ENCODE measurements at places on chromosomes 7 and 10.

- DNase-seq = no peak
Observed at GRCh38 chr7:77395626-77396025, 20.5 kb downstream of the GSAP start.

GRCh38 chr7:100369105-100369504 lies 4.2 kb upstream of the PILRA start:
- DNase-seq = no peak

DNA sequence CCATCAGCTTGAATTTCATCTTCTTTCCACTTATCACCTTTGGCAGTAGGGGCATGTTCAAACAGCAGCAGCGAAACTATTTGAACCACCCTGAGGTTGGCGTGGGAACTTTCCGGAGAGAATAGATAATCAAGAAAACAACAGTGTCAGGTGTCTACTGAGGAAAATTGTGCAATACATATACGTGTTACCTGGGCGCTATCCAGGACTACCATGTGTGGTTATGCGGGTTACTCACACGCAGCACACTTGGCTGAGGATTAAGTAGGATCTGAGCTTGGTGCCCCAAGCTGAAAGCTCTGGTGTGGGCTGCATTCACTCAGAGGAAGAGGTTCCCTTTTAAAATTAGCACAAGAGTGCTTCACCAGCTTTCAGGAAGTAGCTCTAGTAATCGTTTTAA lies 8.8 kb upstream of the ABI1 start:
- DNase-seq = no peak

GRCh38 chr10:3866332-3866731 lies 81.3 kb upstream of the KLF6 start:
- DNase-seq = no peak

- DNase-seq = peak; percentile 1
Observed at GRCh38 chr10:106980495-106981451, 183.7 kb downstream of the SORCS1 start.

GRCh38 chr7:479115-479947 lies 40.3 kb downstream of the PDGFA start:
- no peak for DNase-seq

GRCh38 chr7:122118757-122119156 lies 25.3 kb downstream of the AASS start:
- no peak for DNase-seq

GRCh38 chr10:117782276-117782675 lies 239.7 kb downstream of the EMX2 start:
- DNase-seq = no peak

Measured in Caki2 (cell line).